ENCODE measurements at places on chromosomes 7 and 10. TPM values are rescaled to one million over a fixed set of nuclear protein-coding genes. Genes with fewer than 3 reads are reported as not detected.

- DNase-seq = peak; percentile 64
These were observed 742.3 kb downstream of the TNS3 start for GRCh38 chr7:46839651-46840050.

GRCh38 chr7:15820319-15820718, 133.8 kb upstream of the MEOX2 start:
- no peak for DNase-seq

- DNase-seq = no peak
These were observed 186.7 kb downstream of the CHCHD3 start for GRCh38 chr7:132895231-132895630.

DNA sequence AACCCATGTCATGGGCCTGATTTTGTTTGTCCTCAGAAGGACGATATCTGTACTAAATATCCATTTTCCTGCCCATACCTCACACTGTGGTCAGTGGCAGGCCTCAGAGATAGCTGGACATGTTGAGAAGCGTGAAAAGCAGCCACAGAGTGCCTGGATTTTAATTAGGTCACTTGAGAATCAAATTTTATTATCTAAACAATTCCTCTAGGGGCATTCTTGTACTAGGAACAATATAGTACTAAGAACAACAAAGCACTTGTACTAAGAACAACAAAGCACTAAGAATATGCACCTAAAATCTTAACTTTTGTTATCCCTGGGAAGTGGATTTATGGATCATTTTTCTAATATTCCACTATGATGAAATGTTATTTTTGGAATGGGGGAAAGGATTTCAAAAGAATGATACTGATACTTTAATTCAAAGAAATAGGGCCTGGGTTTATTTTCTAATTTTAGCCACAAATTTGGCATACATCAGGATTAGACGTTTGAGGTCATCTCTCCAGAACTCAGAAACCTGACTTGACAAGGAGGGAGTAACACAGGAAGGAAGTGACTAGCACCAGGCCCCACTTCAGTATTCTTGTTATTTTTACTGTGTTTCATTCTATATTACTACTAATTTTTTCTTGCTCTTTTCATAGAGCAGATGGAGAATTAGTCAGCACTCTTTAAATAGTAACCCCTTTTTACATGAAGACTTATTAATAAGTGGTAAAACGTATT, 112.2 kb downstream of the EXOC4 start:
- DNase-seq = peak; percentile 86

DNA sequence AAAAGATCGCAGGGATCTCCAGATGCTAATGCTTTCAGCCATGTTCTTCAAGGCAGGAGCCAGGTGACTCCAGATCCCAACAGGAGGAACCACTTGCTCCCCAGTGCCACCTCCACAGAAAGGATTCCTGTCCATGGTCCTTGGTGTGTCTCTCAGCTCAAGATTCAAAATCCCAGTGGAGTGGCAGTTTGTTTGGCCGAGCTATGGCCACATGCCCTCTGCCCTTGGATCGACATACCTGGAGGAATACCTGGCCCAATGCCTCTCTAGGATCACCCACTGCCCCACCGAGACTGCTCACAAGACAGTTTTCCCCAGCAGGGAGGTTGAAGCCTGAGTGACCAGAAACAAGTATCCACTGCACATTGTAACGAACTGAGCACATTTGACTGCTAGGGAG, 3.9 kb upstream of the GPRIN2 start:
- no peak for DNase-seq

- DNase-seq = no peak
These were observed 299.0 kb downstream of the HGF start for GRCh38 chr7:81470724-81471379.

- DNase-seq = peak; percentile 66
These were observed 22.6 kb upstream of the VDAC2 start for GRCh38 chr10:75187961-75188426.

- DNase-seq = no peak
These were observed 291.7 kb upstream of the NPVF start for GRCh38 chr7:25520017-25520416.

- DNase-seq = no peak
These were observed 183.5 kb upstream of the INHBA start for GRCh38 chr7:41886262-41886900.

- no peak for DNase-seq
These were observed 470.2 kb downstream of the SH2D4B start for GRCh38 chr10:81007872-81008271.

DNA sequence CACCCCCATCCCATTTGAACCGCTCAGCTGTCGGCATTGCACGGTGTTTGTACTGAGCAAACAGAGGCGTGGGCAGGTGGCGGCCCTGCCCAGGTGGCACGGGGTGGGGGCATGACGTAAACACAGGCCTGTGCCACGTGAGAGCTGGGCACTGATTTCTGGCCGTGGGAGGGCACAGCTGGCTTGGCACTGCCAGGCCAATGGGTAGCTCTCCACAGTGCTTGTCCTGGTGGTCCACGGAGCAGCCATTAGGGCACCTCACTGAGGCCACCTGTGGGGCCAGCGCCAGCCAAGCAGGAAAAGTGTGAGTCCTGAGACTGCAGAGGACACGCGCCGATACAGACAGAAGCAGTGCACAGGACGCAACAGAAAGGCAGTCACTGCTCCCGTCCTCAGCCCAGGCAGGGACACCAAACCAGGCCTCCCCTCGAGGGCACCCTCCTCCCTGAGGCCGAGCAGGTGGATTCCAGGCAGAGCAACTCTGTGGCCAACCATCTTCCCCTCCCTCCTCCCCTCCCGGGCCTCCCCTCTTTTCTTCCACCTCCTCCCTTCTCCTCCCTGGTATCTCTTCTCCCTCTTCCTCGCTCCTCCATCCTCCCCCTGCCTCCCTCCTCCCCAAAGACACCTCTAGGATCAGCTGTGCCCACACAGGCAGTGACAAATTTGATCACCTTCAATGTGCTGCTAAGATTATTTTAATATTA, 258.7 kb downstream of the ELFN1 start:
- no peak for DNase-seq

DNA sequence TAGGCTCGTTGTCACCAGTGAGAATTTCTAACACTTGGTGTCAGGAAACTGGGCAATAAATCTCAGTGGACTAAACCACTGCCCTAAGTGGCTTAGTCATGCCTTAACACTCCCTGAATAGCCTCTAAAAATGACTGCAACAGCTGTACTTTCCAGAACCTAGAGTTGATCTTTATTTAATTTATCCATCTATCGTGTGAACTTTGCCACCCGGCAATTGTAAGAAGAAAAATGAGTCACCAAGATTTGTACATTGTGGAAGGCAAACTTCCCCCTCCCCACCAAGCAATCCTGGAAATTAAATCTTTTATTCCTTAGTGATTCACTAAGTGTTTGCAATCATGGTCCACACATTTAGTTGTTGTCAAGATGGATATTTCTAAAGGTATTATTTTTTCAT, 47.1 kb downstream of the NXPH1 start:
- DNase-seq = no peak

GRCh38 chr10:62080905-62081304, 179.4 kb downstream of the ARID5B start:
- no peak for DNase-seq

DNA sequence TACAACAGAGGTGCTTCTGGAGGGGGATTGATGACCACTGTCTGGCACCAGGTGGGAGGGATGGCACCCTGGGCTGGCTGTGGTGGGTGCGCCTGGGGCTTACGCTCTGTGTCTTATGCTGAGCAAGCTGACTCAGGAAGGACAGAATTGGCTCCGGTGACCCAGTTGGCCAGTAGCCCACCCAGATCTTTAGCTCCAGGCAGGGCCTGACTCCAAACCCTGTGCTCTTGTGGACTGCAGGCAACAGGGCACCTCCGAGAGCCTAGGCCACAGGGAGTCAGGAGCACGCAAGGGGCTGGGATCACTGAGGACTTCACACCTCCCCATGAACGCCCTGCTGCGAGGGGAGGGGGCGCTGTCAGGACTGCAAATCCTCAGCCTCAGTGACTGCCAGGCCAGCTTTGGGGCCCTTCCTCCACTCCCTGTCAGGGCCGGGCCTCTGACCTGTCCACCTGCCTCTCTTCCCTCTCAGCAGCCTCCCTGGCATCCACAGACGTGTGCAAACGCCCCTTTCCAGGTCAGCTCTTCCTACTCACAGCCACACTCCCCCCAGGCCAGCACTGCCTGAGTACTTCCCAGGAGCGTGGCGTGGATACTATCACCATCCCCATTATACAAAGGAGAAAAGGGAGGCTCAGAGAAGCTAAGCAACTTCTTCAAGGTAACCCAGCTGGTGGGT, 118.7 kb downstream of the SLIT1 start:
- no peak for DNase-seq

- DNase-seq = no peak
These were observed 214.0 kb upstream of the KLF14 start for GRCh38 chr7:130947792-130948580.

DNA sequence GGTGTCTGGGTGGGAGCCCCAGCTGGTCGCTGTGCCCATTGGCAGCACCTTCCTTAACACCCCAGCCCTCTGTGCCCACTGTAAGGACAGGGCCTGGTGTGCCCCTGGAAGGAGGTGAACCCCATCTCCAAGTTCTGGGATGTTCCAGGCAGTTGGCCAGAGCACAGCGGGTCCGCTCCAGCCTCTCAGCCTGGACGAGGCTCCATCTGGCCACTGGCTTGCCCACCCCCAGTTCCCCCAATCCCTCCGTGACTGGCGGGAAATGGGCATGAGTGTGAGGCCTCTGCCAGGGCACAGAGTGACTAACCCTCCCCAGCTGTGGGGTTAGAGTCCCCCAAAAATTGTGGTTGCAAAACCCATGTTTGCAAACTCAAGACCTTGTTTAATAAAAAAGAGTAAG, 15.6 kb downstream of the GRIFIN start:
- DNase-seq = no peak

DNA sequence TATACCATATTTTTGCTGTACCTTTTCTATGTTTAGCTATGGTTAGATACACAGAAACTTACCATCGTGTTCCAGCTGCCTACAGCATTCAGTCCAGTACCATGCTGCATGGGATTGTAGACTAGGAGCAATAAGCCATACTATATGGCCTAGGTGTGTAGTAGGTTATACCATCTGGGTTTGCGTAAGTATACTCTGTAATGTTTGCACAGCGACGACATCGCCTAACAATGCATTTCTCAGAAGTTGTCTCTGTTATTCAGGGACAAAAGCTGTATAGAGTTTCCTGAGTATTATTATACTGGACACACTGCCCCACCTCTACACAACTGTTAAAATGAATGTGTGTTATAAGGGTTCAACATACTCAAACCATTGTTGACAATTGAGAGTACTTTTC, 93.8 kb upstream of the MKI67 start:
- DNase-seq = no peak

GRCh38 chr7:3753868-3754267, 452.8 kb downstream of the SDK1 start:
- DNase-seq = no peak

- DNase-seq = peak; percentile 68
These were observed 75.6 kb downstream of the CCDC6 start for GRCh38 chr10:59830601-59831259.

GRCh38 chr10:14062528-14063260, 268.0 kb downstream of the FRMD4A start:
- no peak for DNase-seq

Gene CPED1
- total RNA-seq = 0.22 TPM

Gene AMZ1
- not detected for total RNA-seq

Gene MTERF1
- 10.2 TPM for total RNA-seq

Gene SLC18A3
- total RNA-seq = not detected

Gene HACD1
- total RNA-seq = 26.6 TPM

Gene PALD1
- total RNA-seq = 73.3 TPM

Gene AKR1D1
- not detected for total RNA-seq

All from endothelial cell of umbilical vein (primary cell).